ENCODE measurements at places on chromosomes 6 and 20. TPM values are rescaled to one million over a fixed set of nuclear protein-coding genes. Genes with fewer than 3 reads are reported as not detected.

GRCh38 chr6:18076231-18076630 lies 46.2 kb downstream of the NHLRC1 start:
- no peak overlapping the region for H3K27ac ChIP-seq
- no peak for DNase-seq
- H3K27me3 ChIP-seq: no peaks in the 10 kb centered on the region
- no peaks in the 10 kb centered on the region for H3K4me1 ChIP-seq
- H3K36me3 ChIP-seq: no peaks in the 10 kb centered on the region

- H3K4me3 ChIP-seq: no peak overlapping the region
- H3K36me3 ChIP-seq: peaks cover 4% of the 10 kb centered on the region
- no peak for DNase-seq
- no peaks in the 10 kb centered on the region for H3K4me1 ChIP-seq
- H3K27me3 ChIP-seq: no peaks in the 10 kb centered on the region
- H3K27ac ChIP-seq: no peak overlapping the region
Observed at GRCh38 chr6:12077021-12077710, 65.1 kb downstream of the HIVEP1 start.

DNA sequence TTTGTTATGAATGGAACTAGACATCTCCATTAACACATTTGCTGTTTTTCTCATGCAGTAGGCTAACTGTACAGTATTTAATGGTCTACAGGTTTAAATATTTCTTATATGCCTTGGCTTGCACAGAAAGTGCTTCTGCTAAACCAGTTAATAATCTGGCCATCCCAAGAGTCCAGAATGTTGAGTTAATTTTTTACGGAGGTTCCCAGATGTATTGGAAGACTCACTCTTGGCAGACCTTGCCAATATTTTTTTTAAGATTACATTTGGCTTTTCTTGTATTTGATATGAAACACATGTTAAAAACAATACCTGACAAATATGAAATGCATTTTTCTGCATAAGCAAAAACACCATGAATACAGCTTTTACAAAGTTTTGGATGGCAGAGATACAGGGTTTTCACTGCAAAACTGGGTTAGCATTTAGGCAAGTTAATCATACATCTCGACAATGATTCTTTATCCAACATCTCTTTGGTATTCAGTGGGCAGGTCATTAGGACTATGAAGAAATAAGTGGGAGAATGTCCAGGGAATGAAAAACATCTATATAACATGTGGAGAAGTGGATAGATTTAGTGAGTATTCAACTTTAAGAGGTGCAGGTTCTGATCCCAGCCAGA lies 94.0 kb downstream of the SGK1 start:
- no peak overlapping the region for H3K27ac ChIP-seq
- no peak overlapping the region for H3K4me3 ChIP-seq
- H3K36me3 ChIP-seq: no peaks in the 10 kb centered on the region
- H3K4me1 ChIP-seq: no peaks in the 10 kb centered on the region

The DACT2 gene
- total RNA-seq: 0.21 TPM

- no peaks in the 10 kb centered on the region for H3K36me3 ChIP-seq
- no peaks in the 10 kb centered on the region for H3K27me3 ChIP-seq
- H3K4me3 ChIP-seq: no peak overlapping the region
- H3K27ac ChIP-seq: no peak overlapping the region
Observed at GRCh38 chr20:25243416-25243979, 4.4 kb upstream of the PYGB start.

GRCh38 chr6:3683331-3683730 lies 68.2 kb downstream of the PXDC1 start:
- DNase-seq: no peak
- H3K27me3 ChIP-seq: no peaks in the 10 kb centered on the region
- H3K27ac ChIP-seq: no peak overlapping the region
- H3K36me3 ChIP-seq: no peaks in the 10 kb centered on the region
- H3K4me1 ChIP-seq: no peaks in the 10 kb centered on the region

- no peak overlapping the region for H3K4me3 ChIP-seq
- H3K27ac ChIP-seq: peak overlapping the region; percentile 82
- no peaks in the 10 kb centered on the region for H3K36me3 ChIP-seq
- peak; percentile 67 for DNase-seq
Observed at GRCh38 chr6:108966855-108967755, 118.9 kb downstream of the ARMC2 start.

The GSTA1 gene
- not detected for total RNA-seq

The STX11 gene
- 10.2 TPM for total RNA-seq

DNA sequence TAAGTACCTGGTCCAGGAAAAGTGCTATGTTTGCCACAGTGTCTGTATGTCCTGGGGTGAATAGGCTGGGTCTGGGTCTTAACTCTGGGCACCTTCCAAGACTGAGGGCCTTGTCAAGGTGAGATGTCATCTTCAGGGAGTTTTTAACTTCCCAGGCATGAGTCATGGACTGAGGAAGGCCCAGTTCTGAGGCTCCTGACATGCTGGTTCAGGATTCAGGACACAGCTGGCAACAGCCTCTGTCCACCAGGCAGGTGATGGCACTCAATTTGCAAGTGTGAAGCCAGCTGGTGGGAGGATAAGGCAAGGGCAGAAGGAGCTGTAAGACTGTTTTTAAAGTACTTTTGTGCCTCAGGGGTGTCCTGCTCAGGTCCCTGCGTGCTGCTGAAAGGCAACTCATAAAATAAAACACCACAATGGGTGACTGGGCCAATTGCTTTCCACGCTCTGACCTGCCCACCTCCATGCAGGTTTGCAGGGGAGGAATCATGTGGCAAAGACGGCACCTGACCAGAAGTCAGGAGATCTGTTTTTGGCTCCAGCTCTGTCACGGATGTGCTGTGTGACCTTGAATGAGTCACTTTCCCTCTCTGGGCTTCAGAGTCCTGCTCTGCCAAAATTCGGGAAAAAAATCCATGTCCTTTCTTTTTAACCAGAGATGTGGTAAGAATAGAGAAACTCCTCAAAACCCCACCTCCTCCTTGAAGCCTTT lies 4.9 kb upstream of the PACSIN1 start:
- no peak for DNase-seq
- peaks cover 4% of the 10 kb centered on the region for H3K27me3 ChIP-seq
- peaks cover 4% of the 10 kb centered on the region for H3K4me1 ChIP-seq
- no peak overlapping the region for H3K4me3 ChIP-seq
- no peaks in the 10 kb centered on the region for H3K36me3 ChIP-seq

- no peaks in the 10 kb centered on the region for H3K4me1 ChIP-seq
- no peak for DNase-seq
- no peak overlapping the region for H3K27ac ChIP-seq
- no peaks in the 10 kb centered on the region for H3K27me3 ChIP-seq
- no peak overlapping the region for H3K4me3 ChIP-seq
- H3K36me3 ChIP-seq: no peaks in the 10 kb centered on the region
Observed at GRCh38 chr6:17470202-17470937, 77.0 kb downstream of the CAP2 start.

DNA sequence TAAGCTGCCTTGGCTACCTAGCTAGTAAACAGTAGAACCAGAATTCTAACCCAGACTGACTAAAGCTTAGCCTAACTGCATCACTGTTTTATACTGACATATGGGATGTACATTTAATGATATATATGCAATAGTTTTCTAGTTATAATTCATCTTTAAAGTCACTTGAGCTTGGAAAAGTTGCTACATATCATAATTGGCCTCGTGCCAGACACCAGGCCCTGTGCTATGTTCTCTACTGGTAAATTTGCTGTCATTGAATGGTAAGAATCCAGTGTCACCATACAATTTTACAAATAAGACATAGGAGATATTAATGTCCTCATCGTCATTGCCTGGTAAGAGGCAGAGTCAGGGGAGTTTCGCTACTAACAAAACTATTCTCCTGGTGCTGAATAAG lies 396.8 kb downstream of the CDKAL1 start:
- H3K4me3 ChIP-seq: no peak overlapping the region
- no peaks in the 10 kb centered on the region for H3K27me3 ChIP-seq
- H3K27ac ChIP-seq: no peak overlapping the region
- H3K4me1 ChIP-seq: no peaks in the 10 kb centered on the region
- DNase-seq: no peak

GRCh38 chr6:104525677-104526322 lies 333.9 kb downstream of the HACE1 start:
- peaks cover 9% of the 10 kb centered on the region for H3K4me1 ChIP-seq
- peak; percentile 76 for DNase-seq
- H3K27me3 ChIP-seq: no peaks in the 10 kb centered on the region
- H3K36me3 ChIP-seq: no peaks in the 10 kb centered on the region
- no peak overlapping the region for H3K27ac ChIP-seq

DNA sequence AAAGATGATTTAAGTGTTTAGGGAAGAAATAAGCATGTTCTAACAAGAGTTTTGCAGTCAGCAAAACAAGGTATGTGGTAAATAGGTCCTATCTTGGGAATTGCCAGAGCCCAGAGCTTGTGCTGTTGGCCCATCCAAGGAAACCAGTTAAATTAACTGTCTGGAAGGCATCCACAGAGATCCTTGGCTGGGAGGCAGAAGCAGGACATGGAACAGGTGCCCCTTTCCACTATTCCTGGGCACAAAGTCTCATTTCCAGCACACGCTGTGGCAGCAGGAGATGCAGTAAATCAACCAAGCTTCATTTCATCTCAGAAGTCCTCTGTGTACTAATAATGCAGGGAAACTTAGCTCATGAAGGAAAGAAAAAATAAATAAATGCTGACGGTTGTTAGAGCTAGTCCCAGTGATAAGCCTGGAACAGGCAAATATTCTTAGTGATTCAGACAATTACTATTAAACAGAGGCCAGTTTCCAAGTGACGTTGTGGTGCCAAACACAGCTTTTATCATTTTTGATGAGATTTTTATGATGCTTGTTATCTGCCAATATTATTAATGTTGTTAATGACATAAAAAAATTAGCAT lies 39.8 kb upstream of the SNAP25 start:
- H3K27me3 ChIP-seq: no peaks in the 10 kb centered on the region
- H3K4me1 ChIP-seq: no peaks in the 10 kb centered on the region
- no peak overlapping the region for H3K27ac ChIP-seq
- no peak overlapping the region for H3K4me3 ChIP-seq
- no peak for DNase-seq

- no peak overlapping the region for H3K27ac ChIP-seq
- H3K36me3 ChIP-seq: no peaks in the 10 kb centered on the region
- no peaks in the 10 kb centered on the region for H3K27me3 ChIP-seq
- no peak for DNase-seq
- no peak overlapping the region for H3K4me3 ChIP-seq
Observed at GRCh38 chr6:80640176-80640575, 533.7 kb downstream of the BCKDHB start.

The NEURL2 gene
- 4.2 TPM for total RNA-seq

- H3K4me1 ChIP-seq: no peaks in the 10 kb centered on the region
- H3K36me3 ChIP-seq: no peaks in the 10 kb centered on the region
- H3K4me3 ChIP-seq: no peak overlapping the region
- no peak overlapping the region for H3K27ac ChIP-seq
- H3K27me3 ChIP-seq: no peaks in the 10 kb centered on the region
- DNase-seq: no peak
Observed at GRCh38 chr20:43564993-43565757, 6.3 kb downstream of the SGK2 start.

The MYCT1 gene
- total RNA-seq: 18.4 TPM

- no peaks in the 10 kb centered on the region for H3K27me3 ChIP-seq
- no peak for DNase-seq
- no peak overlapping the region for H3K27ac ChIP-seq
- H3K36me3 ChIP-seq: no peaks in the 10 kb centered on the region
- no peak overlapping the region for H3K4me3 ChIP-seq
Observed at GRCh38 chr20:17169585-17170136, 57.2 kb upstream of the PCSK2 start.

GRCh38 chr6:3455147-3455568 lies 1.7 kb downstream of the SLC22A23 start:
- H3K36me3 ChIP-seq: no peaks in the 10 kb centered on the region
- H3K4me1 ChIP-seq: peaks cover 41% of the 10 kb centered on the region
- no peak for DNase-seq
- no peak overlapping the region for H3K27ac ChIP-seq
- peak overlapping the region; percentile 61 for H3K4me3 ChIP-seq

The SYCP2 gene
- total RNA-seq: 1.1 TPM

DNA sequence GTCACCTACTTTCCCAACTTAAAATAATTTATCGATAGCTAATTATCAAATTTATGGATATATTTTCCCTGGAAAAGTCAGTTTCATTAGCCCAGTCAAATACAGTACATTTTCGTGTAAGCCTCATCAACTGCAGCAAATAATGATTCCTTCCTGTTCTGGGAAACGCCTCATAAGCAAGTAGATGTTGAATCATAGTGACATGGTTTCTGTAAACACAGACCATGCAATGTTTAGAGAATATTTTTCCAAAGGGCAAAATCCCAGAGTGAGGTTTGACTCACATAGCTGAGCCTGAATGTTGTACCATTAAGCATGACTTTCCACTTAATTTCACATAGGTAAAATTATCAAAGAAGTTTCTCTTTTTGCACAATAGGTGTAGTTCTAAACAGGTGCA lies 16.7 kb upstream of the VNN1 start:
- H3K27ac ChIP-seq: no peak overlapping the region
- no peaks in the 10 kb centered on the region for H3K4me1 ChIP-seq
- no peaks in the 10 kb centered on the region for H3K27me3 ChIP-seq
- no peaks in the 10 kb centered on the region for H3K36me3 ChIP-seq

DNA sequence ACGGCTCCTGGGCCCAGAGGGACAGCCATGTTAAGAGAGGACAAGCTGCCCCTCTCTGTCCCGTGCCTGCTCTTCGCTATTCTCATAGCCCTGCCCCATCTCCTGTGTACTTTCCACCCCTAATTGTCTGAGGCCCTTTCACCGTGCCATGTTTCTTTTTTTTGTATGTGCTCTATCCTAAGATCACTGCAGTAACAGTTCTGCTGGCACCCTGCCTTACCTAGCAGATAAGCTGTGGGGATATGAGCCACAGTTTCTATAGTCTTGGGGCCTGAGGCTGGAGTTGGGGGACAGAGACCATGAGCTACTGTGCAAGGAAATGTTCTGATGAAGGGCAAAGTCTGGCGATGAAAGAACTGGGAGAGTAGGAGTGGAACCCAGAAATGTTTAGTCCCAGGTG lies 269.5 kb upstream of the CITED2 start:
- H3K27ac ChIP-seq: peak overlapping the region; percentile 19
- H3K4me1 ChIP-seq: peaks cover 9% of the 10 kb centered on the region
- no peak overlapping the region for H3K4me3 ChIP-seq
- no peak for DNase-seq
- no peaks in the 10 kb centered on the region for H3K36me3 ChIP-seq
- no peaks in the 10 kb centered on the region for H3K27me3 ChIP-seq

DNA sequence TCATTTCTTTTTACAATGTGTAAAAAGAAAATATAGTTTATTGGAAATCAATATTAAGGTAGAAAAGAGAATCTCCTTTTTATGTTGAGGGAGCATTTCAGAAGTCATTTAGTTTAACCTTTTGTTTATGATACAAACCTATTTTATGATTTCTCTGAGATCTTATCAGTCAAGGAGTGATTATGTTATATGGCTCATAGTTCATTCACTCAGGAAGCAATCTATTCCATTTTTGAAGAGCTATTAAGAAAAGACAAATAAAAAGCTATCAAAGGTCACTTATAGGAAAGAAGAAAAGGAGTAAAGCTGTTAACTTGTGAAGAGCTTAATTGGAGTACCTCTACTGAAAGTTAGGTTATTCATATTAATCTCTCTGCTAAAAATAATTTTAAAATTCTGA lies 526.6 kb upstream of the JAG1 start:
- H3K27me3 ChIP-seq: no peaks in the 10 kb centered on the region
- H3K4me3 ChIP-seq: no peak overlapping the region
- H3K36me3 ChIP-seq: no peaks in the 10 kb centered on the region

GRCh38 chr6:168507297-168507696 lies 66.3 kb downstream of the SMOC2 start:
- H3K27me3 ChIP-seq: no peaks in the 10 kb centered on the region
- no peaks in the 10 kb centered on the region for H3K4me1 ChIP-seq
- DNase-seq: no peak
- H3K36me3 ChIP-seq: no peaks in the 10 kb centered on the region
- no peak overlapping the region for H3K4me3 ChIP-seq
